ENCODE measurements at places on chromosomes 3 and 15. TPM values are rescaled to one million over a fixed set of nuclear protein-coding genes. Genes with fewer than 3 reads are reported as not detected.

DNA sequence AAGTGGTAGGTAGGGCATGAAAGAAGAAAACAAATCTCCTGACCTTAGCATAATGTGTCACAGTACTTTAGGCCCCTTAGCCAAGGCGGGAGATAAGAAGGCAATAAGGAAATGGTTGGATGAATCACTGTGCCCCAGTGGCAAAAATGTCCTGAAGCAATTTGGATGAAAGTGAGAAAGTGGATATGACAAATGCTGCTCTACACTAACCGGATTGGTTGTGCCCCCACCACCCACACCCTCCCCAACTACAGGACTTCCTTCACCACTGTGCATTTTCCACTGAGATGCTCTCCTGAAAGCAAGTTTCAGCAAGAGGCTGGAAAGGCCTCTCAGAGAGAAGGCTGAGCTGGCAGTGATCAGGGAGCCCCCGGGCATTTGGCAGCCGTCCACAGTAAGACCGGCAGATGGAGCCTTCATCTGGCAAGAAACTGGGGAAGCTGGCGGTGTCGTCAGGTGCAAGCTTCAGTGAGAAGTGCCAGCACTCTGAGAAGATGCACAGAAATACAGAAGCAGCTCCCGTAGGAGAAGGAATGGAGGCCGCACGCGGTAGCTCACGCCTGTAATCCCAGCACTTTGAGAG lies 63.8 kb downstream of the ATP1B3 start:
- DNase-seq = no peak

Gene GOLGA8G
- not detected for polyA plus RNA-seq

- no peak for DNase-seq
Observed at GRCh38 chr15:78397382-78397781, 40.6 kb upstream of the IREB2 start.

Gene FBLN2
- 10.8 TPM for polyA plus RNA-seq

DNA sequence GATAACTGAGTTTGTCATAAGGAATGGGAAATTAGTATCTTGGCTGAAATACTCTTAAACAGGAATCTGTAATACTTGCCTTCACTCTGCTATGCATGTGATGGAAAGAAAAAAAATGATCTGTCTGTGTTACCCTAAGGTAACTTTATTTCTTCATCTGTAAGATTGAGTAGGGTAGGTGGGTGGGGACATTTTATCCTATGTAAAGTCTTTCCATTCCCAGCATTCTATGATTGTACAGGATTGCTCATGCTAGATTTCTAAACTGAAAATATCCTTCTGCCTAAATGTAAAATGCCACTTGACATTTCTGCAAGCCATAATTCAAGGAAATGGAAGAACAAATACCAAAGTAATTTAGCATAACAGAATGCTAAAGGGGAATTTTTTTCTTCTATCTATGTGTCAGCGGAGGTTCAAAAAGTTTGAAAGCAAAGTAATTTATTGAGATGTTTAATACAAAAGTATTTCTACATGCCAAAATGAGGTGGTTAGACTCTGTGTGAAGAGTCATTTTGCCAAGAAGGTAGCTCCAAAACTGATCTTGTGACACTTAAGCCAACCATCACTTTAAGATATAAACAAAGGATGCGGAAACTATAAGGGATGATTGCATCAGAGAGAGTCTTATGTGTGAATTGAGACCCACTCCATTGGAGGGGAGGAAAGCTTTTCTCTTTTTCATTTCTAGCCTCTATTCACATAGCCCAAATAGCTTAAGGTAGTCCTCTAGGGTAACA lies 46.6 kb upstream of the SERPINI2 start:
- DNase-seq = no peak

GRCh38 chr15:71384501-71384900 lies 269.2 kb downstream of the THSD4 start:
- DNase-seq = no peak

- no peak for DNase-seq
Observed at GRCh38 chr3:148990236-148990635, 1.1 kb upstream of the GYG1 start.

DNA sequence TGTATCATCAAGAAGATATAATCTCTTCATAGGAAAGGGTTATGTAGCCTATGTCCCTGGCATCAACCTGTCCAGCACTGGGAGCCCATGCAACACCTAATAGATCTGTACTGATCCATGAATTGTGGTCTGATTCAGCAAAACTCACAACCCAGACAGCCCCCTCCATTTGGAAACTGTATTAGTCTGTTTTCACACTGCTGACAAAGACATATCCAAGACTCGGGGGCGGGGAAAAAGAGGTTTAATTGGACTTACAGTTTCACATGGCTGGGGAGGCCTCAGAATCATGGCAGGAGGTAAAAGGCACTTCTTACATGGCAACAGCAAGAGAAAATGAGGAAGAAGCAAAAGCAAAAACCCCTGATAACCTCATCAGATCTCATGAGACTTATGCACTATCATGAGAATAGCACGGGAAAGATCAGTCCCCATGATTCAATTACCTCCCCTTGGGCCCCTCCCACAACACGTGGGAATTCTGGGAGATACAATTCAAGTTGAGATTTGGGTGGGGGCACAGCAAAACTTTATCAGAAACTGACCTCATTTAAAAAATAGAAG lies 83.3 kb downstream of the TRIM42 start:
- no peak for DNase-seq

Gene APOD
- 161 TPM for polyA plus RNA-seq

Gene C2CD4B
- 0.23 TPM for polyA plus RNA-seq

DNA sequence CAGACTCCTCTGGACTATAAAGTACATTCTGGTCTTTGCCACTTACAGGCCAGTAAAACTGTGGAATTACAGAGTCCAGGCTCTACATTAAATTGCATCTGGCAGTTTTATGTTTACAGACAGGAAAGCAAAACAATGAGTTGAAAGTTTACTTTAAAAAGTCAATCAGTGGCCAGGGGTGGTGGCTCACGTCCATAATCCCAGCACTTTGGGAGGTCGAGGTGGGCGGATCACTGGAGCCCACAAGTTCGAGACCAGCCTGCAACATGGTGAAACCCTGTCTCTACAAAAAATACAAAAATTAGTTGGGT lies 53.8 kb downstream of the TM4SF4 start:
- DNase-seq = no peak

DNA sequence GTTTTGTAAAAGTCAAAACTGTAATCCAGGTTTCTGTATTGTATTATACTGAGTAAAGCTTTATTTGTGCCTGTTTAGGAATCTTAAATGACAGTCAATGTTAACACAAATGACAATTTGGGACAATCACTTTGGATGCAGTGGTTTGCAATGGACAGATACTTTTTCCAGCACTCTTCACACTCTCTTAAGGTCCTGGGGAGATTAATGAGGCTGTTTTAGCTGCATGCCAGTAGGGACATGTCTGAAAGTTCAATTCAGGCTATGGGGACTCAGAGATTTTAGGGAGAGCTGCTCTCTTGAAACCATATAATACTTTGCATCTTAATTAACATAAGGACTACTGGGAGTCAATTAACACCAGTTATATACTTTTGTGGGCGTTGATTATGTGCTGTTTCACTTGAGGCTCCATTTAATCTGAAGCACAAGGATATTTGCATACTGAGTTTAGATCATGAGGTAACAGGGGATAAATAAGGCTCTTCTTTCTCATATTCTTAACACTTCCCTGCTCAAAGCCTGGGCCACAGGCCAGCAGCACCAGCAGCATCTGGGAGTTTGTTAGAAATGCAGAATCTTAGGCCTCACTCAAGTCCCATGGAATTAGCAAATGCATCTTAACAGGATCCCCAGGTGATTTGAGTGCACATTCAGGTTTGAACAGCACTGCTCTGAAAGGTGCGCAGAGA lies 972.8 kb downstream of the PLOD2 start:
- no peak for DNase-seq

- DNase-seq = no peak
Observed at GRCh38 chr3:38325256-38325655, 21.3 kb upstream of the XYLB start.

DNA sequence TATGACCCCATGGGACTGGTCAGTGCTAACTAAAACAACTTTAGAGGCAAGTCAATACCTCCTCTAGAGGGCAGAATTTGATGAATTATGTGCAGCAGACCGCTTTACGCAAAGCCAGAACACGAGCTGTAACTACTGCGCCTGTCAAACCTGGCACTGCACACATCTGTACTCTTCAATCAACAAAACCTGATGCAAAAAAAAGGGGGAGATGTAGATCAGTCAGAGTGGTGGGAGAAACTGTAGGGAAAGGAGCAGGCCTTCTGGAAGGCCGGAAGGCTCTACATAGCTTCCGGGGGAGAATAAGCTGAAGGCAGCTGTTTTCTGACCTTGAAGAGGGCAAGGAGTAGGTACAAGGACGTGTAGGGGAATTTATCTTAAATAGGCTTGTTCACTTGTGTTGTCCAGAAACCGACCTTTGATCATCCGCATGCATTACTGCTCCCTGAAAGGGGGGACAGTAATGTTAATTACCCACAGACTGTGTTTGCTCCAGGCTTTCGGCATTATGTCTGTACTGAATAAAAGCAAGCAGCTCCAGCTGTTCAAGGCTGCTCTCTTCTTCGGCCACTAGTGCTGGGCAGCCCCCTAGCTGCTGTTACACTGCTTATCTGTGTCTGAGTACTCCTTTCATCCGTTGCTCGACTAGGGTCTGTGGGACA lies 41.0 kb downstream of the GPR160 start:
- DNase-seq = no peak

- no peak for DNase-seq
Observed at GRCh38 chr3:65438096-65438495, 600.6 kb downstream of the MAGI1 start.

GRCh38 chr3:182683858-182684257 lies 109.4 kb upstream of the ATP11B start:
- no peak for DNase-seq

Gene GATA2
- 5.1 TPM for polyA plus RNA-seq

Gene MCTP2
- 0.86 TPM for polyA plus RNA-seq
